ENCODE measurements at places on chromosomes 12 and 14. TPM values are rescaled to one million over a fixed set of nuclear protein-coding genes. Genes with fewer than 3 reads are reported as not detected.
A peak's percentile ranks its signal among the peaks of the same experiment; 100 is the strongest.

Gene CCDC175
- total RNA-seq = not detected

DNA sequence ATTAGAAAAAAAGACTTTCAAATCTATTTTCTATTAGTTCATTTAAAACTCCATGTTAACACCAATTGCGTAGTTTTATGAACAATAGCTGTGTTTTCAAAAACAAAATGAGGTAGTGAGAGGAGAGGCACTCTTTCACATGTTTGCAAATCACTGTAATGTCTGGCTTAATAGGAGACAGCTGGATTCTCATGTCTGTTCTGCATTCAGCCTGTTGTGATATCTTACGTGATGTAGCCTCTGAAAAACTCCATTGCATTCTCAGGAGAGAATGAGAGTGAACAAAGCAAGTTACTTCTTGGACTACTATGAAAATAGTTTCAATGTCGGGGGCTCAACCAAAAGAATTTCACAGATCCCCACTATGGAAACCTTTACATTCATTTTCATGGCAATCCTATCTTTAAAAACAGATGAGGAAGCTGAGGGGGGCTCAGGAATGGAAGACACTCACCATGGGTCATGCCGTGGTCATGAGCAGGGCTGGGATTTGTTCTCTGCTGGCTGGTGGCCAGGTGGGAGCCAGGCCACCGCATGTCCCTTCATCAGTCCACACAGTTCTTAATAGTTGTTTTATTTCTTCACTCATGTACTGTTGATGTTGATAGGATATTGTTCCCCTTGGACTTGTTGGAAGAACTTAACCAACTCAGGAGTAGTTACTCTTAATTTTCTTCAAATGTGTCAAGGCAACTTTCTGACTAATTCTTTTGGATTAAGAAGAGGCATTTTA lies 346.2 kb upstream of the FAR2 start:
- no peaks in the 10 kb centered on the region for H3K4me1 ChIP-seq
- no peaks in the 10 kb centered on the region for H3K27me3 ChIP-seq
- no peak overlapping the region for H3K4me3 ChIP-seq
- no peak overlapping the region for H3K27ac ChIP-seq

GRCh38 chr12:94469522-94469921 lies 9.9 kb upstream of the CEP83 start:
- H3K27me3 ChIP-seq = peaks cover 4% of the 10 kb centered on the region
- H3K36me3 ChIP-seq = no peaks in the 10 kb centered on the region
- no peak for DNase-seq
- no peaks in the 10 kb centered on the region for H3K4me1 ChIP-seq
- H3K4me3 ChIP-seq = no peak overlapping the region
- no peak overlapping the region for H3K27ac ChIP-seq

Gene RNU4-1
- 1,846 TPM for total RNA-seq

GRCh38 chr12:127214186-127214585 lies 1052.8 kb upstream of the TMEM132C start:
- no peaks in the 10 kb centered on the region for H3K27me3 ChIP-seq
- H3K27ac ChIP-seq = no peak overlapping the region
- no peak for DNase-seq
- no peak overlapping the region for H3K4me3 ChIP-seq
- H3K4me1 ChIP-seq = no peaks in the 10 kb centered on the region

GRCh38 chr14:103206836-103207387 lies 83.7 kb downstream of the TNFAIP2 start:
- no peak for DNase-seq
- peaks cover 2% of the 10 kb centered on the region for H3K4me1 ChIP-seq
- no peak overlapping the region for H3K4me3 ChIP-seq
- H3K36me3 ChIP-seq = peaks cover 6% of the 10 kb centered on the region
- no peak overlapping the region for H3K27ac ChIP-seq

DNA sequence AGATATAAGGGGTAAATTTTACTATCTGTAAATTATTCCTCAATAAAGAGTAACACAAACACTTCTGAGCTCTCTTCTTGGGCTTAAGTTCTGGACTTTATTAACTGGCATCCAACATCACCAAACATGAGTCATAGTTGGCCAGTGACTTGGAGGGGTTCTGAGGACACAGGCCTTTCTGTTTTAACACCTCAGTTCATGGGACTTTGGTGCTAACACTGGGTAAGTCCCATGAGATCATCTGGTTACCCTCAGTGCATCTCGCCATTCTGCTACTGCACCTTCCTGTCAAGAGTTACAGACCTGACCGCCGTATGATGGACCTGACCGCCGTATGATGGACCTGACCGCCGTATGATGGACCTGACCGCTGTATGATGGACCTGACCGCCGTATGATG lies 9.9 kb downstream of the SLC15A4 start:
- H3K4me1 ChIP-seq = peaks cover 54% of the 10 kb centered on the region
- H3K27ac ChIP-seq = no peak overlapping the region
- DNase-seq = no peak
- no peaks in the 10 kb centered on the region for H3K27me3 ChIP-seq
- H3K4me3 ChIP-seq = no peak overlapping the region

DNA sequence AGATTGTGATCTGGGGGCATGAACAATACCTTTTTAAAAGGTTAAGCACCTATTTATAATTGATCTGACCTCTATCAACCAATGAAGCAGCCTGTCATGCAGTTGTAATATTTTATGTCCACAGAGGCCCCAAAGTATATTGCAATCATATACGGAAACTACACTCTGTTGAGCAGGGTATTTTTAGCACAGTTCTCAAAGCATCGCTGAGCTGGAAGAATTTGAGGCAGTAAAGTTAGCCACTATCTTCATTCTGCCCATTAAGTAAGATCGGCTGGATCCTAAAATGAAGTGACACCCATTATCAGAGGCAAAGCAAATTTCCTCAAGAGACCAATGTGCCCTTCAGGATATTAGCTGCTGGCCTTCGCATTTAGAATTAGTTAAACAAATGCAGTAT lies 47.7 kb upstream of the GRIP1 start:
- H3K36me3 ChIP-seq = peaks cover 2% of the 10 kb centered on the region
- no peak overlapping the region for H3K4me3 ChIP-seq
- no peaks in the 10 kb centered on the region for H3K4me1 ChIP-seq
- peaks cover 2% of the 10 kb centered on the region for H3K27me3 ChIP-seq

GRCh38 chr12:24861766-24862540 lies 86.9 kb downstream of the BCAT1 start:
- H3K36me3 ChIP-seq = peaks cover 9% of the 10 kb centered on the region
- H3K27me3 ChIP-seq = no peaks in the 10 kb centered on the region
- peaks cover 12% of the 10 kb centered on the region for H3K4me1 ChIP-seq
- DNase-seq = no peak

- no peaks in the 10 kb centered on the region for H3K27me3 ChIP-seq
- DNase-seq = no peak
- H3K27ac ChIP-seq = no peak overlapping the region
- H3K4me3 ChIP-seq = no peak overlapping the region
- peaks cover 19% of the 10 kb centered on the region for H3K36me3 ChIP-seq
Measured at GRCh38 chr12:30691122-30691879, 4.4 kb downstream of the IPO8 start.

- H3K27ac ChIP-seq = peak overlapping the region; percentile 25
- H3K4me3 ChIP-seq = peak overlapping the region; percentile 48
- no peaks in the 10 kb centered on the region for H3K27me3 ChIP-seq
- peak; percentile 63 for DNase-seq
Measured at GRCh38 chr14:100317912-100318808, 5.0 kb upstream of the SLC25A47 start.

DNA sequence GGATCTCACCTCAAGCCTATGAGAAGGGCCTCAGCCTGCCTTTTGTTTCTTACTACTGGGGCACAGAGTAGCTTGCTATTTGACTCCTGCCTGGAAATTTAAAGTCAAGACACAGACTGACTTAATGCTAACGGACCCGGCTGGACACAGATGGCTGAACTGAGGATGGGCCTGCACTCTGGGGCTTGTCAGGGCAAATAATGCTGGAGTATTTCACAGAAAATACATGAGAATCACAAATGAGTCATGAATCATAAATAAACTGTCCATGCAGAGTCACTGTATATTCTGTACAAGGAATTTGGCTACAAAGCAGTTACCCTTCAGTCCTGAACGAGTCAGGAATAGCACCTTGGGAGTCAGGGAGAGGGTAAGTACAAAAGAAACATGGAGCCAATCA lies 683.2 kb upstream of the FOXG1 start:
- no peak overlapping the region for H3K27ac ChIP-seq
- no peak overlapping the region for H3K4me3 ChIP-seq
- DNase-seq = no peak
- no peaks in the 10 kb centered on the region for H3K36me3 ChIP-seq

DNA sequence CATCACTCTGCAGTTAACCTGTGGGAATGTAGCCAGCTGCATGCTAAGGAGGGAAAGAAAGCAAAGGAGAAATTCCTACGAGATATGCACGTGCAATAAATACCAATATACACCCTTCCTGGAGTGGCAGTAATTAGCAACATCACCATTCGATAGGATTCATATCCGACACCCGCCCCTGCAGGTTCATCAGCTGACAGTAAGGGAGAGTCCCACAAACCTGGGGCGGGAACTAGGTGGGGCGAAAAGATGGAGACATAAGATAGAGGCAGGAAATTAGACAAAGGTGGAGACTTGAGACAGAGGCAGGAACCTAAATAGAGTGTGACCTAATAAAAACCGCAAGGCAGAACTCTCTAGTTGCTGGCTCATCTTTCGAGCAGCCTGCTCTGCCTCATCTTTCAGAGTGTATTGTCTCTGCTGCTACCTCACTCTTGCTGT lies 51.6 kb downstream of the PLEKHG3 start:
- DNase-seq = peak; percentile 63
- no peaks in the 10 kb centered on the region for H3K36me3 ChIP-seq
- H3K4me3 ChIP-seq = no peak overlapping the region
- peaks cover 5% of the 10 kb centered on the region for H3K27me3 ChIP-seq
- peaks cover 36% of the 10 kb centered on the region for H3K4me1 ChIP-seq

DNA sequence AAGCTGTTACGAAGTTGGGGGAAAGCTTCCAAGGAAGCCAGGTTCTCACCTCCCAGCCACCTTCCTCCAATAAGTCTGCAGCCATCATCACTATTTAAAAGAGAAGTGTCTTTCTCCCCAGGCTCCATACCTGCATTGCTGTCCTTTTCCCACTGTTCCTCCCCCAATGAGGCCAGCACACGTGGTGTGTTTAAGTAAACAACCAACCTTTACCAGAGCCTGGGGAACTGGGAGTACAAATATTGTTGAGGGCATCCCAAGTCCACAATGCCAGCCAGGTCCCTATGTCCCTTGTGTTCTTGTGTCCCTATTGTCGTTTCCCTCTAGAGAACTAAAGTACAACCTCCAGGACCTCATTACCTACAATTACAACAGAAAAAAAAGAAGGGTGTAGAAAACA lies 49.2 kb upstream of the PNMA1 start:
- H3K27ac ChIP-seq = peak overlapping the region; percentile 48
- no peaks in the 10 kb centered on the region for H3K27me3 ChIP-seq
- peaks cover 59% of the 10 kb centered on the region for H3K4me1 ChIP-seq
- no peak overlapping the region for H3K4me3 ChIP-seq

Gene RTL1
- total RNA-seq = not detected

DNA sequence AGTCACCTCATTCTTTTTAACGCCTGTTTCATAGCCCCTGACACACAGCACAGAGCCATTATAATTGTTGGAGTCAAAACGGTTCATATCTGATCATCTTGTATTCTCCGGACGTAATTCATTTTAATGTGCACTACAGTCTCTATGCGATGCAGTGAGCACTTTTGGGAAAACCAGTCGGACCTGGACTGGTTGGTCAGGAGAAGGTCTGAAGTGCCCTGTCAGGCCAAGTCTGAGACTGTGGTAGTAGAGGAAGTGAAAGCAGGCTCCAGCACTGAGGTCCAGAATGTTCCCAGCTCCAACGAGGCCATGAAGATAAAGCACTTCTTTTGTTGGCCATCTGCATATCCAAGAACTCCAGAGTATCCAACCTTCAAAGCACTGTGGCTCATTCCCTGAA lies 117.1 kb upstream of the NCOR2 start:
- no peak overlapping the region for H3K27ac ChIP-seq
- peaks cover 2% of the 10 kb centered on the region for H3K36me3 ChIP-seq
- H3K27me3 ChIP-seq = peaks cover 2% of the 10 kb centered on the region
- no peak overlapping the region for H3K4me3 ChIP-seq
- no peak for DNase-seq
- H3K4me1 ChIP-seq = peaks cover 38% of the 10 kb centered on the region

DNA sequence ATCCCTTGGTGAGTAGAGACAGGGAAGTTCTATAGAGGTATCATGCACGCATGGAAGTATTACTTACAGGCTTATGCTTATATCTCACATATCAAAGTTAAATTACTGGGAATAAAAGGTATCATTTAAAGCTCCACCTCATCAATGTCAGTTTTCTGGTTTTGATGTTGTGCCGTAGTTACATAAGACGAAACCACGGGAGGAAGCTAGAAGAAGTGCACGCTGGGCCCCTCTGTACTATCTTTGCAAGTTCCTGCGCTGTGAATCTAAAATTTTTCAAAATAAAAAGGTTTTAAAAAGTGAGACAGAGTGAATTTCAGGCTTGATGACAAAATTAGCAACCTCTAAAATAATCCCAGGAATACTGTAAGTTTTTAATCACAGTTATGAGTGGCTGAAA lies 198.1 kb downstream of the ANO2 start:
- no peak overlapping the region for H3K4me3 ChIP-seq
- H3K4me1 ChIP-seq = peaks cover 13% of the 10 kb centered on the region
- no peak for DNase-seq

DNA sequence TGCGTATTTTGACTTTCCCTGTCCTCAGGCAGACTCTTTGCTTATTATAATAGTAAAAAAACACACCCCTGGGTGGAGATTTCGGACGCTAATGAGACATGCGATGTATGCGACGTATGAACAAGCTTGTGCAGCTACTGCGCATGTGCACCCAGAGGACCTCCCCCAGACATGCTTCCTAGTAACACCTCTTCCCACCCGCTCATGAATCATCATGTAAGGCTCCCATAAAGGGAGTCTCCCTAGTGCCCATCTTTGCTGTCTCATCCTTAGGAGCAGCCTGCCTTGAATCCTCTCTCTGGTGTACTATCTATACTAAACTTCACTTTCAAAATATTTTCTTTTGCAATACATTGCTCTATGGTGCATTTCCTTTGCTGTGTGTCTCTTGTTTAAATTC lies 210.1 kb downstream of the TMEM132D start:
- no peak for DNase-seq
- H3K4me3 ChIP-seq = no peak overlapping the region
- no peaks in the 10 kb centered on the region for H3K4me1 ChIP-seq
- H3K27ac ChIP-seq = no peak overlapping the region

GRCh38 chr14:59925797-59926196 lies 5.9 kb downstream of the LRRC9 start:
- no peaks in the 10 kb centered on the region for H3K36me3 ChIP-seq
- H3K4me1 ChIP-seq = no peaks in the 10 kb centered on the region
- peaks cover 19% of the 10 kb centered on the region for H3K27me3 ChIP-seq
- no peak overlapping the region for H3K4me3 ChIP-seq
- H3K27ac ChIP-seq = no peak overlapping the region

- H3K36me3 ChIP-seq = no peaks in the 10 kb centered on the region
- H3K27me3 ChIP-seq = no peaks in the 10 kb centered on the region
Measured at GRCh38 chr12:53499266-53500141, at the start of gene MAP3K12. TSS of gene MAP3K12 (minus strand) at chr12:53499458. CDS start at chr12:53487391, 12,067 bp downstream.

Data from activated CD4-positive, alpha-beta T cell treated with anti-CD3 and anti-CD28 coated beads, Interleukin-2, amount 10 ng/mL, durations not matched to agents 7 days and 5 days (primary cell).